ENCODE measurements at places on chromosomes 5 and 9. TPM values are rescaled to one million over a fixed set of nuclear protein-coding genes. Genes with fewer than 3 reads are reported as not detected.
A peak's percentile ranks its signal among the peaks of the same experiment; 100 is the strongest.

Gene NTRK2
- 1.5 TPM for total RNA-seq

Gene PCA3
- total RNA-seq, result not detected

Gene DOCK8
- 2.8 TPM for total RNA-seq

Gene PIP5K1B
- 1.1 TPM for total RNA-seq

Gene IFNA21
- not detected for total RNA-seq

Gene SLCO6A1
- total RNA-seq, result not detected

Gene PALM2AKAP2
- 16.4 TPM for total RNA-seq

Gene RHOBTB3
- 55.8 TPM for total RNA-seq

Gene TRIP13
- 0.81 TPM for total RNA-seq

- no peak overlapping the region for H3K27ac ChIP-seq
- H3K4me3 ChIP-seq, result no peak overlapping the region
- H3K4me1 ChIP-seq, result no peaks in the 10 kb centered on the region
- no peaks in the 10 kb centered on the region for H3K36me3 ChIP-seq
- no peak for DNase-seq
These were observed 634.5 kb downstream of the BRINP1 start for GRCh38 chr9:118734696-118735095.

- DNase-seq, result no peak
- no peak overlapping the region for H3K27ac ChIP-seq
- H3K4me3 ChIP-seq, result no peak overlapping the region
- H3K27me3 ChIP-seq, result no peaks in the 10 kb centered on the region
- no peaks in the 10 kb centered on the region for H3K4me1 ChIP-seq
These were observed 434.6 kb downstream of the TAF11L14 start for GRCh38 chr5:18068826-18069225.

DNA sequence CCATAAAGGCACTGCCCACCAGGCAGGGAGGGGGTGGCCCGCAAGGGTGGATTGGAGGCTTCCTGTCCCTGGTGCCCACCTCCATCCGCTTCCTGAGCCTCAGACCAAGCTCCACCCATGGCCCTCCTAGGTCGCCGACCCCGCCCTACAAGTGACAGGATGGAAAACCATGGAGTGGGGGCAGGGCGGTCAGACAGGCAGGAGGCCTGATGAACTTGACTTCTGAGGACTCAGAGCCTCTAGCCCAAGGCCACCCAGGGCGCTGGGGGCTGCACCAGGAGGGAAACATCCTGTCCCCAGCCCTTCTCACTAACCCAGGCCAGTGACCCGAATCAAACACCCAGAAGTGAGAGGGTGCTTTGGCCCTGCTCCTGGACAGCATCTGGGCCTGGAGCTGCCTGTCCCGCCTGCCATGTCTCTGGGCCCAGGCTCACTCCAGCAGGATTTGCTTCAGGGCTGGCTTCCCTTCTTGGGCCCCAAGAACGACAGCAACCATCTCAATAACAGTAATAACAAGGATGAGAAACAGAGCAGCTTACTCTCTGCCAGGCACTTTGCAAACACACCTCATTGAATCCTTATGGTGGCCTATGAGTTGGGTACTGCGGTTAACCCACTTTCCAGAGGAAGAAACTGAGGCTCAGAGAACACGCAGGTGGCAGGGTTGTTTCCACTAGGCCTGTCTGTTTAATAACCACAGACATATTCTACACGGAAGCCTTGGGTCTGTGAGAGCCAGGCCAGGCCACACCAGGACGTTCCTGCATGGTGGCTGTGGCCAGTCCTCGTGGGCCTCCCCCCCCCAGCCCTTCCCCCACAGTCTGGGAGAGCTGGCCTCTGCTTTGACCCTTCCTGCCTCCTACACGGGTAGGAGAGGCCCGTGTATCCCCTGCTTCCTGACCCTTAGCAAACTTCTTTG lies 4.4 kb upstream of the ST6GALNAC6 start:
- H3K36me3 ChIP-seq, result peaks cover 8% of the 10 kb centered on the region
- peak overlapping the region; percentile 37 for H3K27ac ChIP-seq
- peak; percentile 86 for DNase-seq
- no peaks in the 10 kb centered on the region for H3K27me3 ChIP-seq
- no peak overlapping the region for H3K4me3 ChIP-seq

GRCh38 chr9:4433379-4433778 lies 56.9 kb upstream of the SLC1A1 start:
- no peaks in the 10 kb centered on the region for H3K4me1 ChIP-seq
- no peak for DNase-seq
- no peak overlapping the region for H3K4me3 ChIP-seq
- no peak overlapping the region for H3K27ac ChIP-seq

DNA sequence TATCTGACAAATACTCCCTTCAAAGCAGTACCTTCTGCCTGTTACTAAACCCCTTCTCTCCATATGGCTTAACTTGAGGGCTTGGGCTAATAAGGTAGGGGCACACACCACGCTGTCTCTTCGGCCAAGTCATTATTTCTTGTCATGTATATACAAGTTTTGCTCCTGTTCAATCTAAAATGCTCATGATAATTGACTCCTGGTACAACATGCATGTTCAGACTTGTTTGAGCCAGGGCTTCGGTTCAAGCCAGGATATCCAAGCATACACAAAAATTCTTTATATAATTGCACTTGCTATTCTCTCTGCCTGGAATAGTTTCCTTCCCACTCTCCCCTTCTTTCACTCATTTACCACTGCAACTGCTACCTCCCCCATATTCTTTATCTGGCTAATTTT lies 756.0 kb upstream of the C9orf72 start:
- H3K36me3 ChIP-seq, result no peaks in the 10 kb centered on the region
- no peak overlapping the region for H3K4me3 ChIP-seq
- no peak overlapping the region for H3K27ac ChIP-seq
- H3K4me1 ChIP-seq, result no peaks in the 10 kb centered on the region

- no peaks in the 10 kb centered on the region for H3K36me3 ChIP-seq
- no peak for DNase-seq
- peaks cover 8% of the 10 kb centered on the region for H3K4me1 ChIP-seq
- no peaks in the 10 kb centered on the region for H3K27me3 ChIP-seq
- no peak overlapping the region for H3K27ac ChIP-seq
- no peak overlapping the region for H3K4me3 ChIP-seq
These were observed 55.3 kb upstream of the IL17B start for GRCh38 chr5:149434162-149435014.

DNA sequence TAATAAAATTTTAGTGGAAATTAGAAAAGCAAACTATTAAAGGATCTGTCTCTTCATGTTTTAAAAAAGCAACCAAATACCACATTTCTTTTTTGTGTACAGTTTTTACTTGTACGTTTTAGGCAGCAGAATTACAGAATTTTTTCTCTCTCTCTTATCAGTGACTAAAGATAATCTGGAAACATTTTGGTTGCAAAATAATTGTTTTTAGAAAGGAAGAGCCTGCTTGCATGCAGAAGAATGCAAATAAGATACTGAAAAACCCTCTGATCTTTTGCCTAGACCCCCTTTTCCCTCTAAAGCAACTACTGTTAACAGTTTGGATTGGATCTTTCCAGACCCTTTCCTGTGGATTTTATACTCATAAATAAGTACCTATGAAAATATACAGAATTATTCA lies 75.9 kb upstream of the SGCD start:
- no peaks in the 10 kb centered on the region for H3K36me3 ChIP-seq
- H3K4me3 ChIP-seq, result no peak overlapping the region
- no peaks in the 10 kb centered on the region for H3K4me1 ChIP-seq
- no peak overlapping the region for H3K27ac ChIP-seq

- H3K4me3 ChIP-seq, result no peak overlapping the region
- H3K4me1 ChIP-seq, result no peaks in the 10 kb centered on the region
- H3K27ac ChIP-seq, result no peak overlapping the region
- H3K27me3 ChIP-seq, result no peaks in the 10 kb centered on the region
- DNase-seq, result peak; percentile 5
These were observed 97.7 kb upstream of the IER5L start for GRCh38 chr9:129275626-129276247.

GRCh38 chr5:133164759-133165158 lies 112.9 kb downstream of the HSPA4 start:
- no peaks in the 10 kb centered on the region for H3K27me3 ChIP-seq
- no peak for DNase-seq
- H3K4me1 ChIP-seq, result no peaks in the 10 kb centered on the region
- H3K27ac ChIP-seq, result no peak overlapping the region
- no peak overlapping the region for H3K4me3 ChIP-seq

GRCh38 chr5:52685566-52685965 lies 102.2 kb upstream of the ITGA1 start:
- H3K27me3 ChIP-seq, result no peaks in the 10 kb centered on the region
- H3K4me3 ChIP-seq, result no peak overlapping the region
- no peaks in the 10 kb centered on the region for H3K4me1 ChIP-seq
- H3K36me3 ChIP-seq, result no peaks in the 10 kb centered on the region
- no peak overlapping the region for H3K27ac ChIP-seq

- H3K4me3 ChIP-seq, result no peak overlapping the region
- no peaks in the 10 kb centered on the region for H3K27me3 ChIP-seq
- DNase-seq, result no peak
- no peaks in the 10 kb centered on the region for H3K36me3 ChIP-seq
- H3K27ac ChIP-seq, result no peak overlapping the region
These were observed 837.2 kb downstream of the EFNA5 start for GRCh38 chr5:106833517-106833916.

GRCh38 chr9:124654431-124654830 lies 116.7 kb downstream of the NR6A1 start:
- no peaks in the 10 kb centered on the region for H3K27me3 ChIP-seq
- H3K4me3 ChIP-seq, result no peak overlapping the region
- DNase-seq, result no peak
- no peak overlapping the region for H3K27ac ChIP-seq
- H3K4me1 ChIP-seq, result peaks cover 45% of the 10 kb centered on the region

DNA sequence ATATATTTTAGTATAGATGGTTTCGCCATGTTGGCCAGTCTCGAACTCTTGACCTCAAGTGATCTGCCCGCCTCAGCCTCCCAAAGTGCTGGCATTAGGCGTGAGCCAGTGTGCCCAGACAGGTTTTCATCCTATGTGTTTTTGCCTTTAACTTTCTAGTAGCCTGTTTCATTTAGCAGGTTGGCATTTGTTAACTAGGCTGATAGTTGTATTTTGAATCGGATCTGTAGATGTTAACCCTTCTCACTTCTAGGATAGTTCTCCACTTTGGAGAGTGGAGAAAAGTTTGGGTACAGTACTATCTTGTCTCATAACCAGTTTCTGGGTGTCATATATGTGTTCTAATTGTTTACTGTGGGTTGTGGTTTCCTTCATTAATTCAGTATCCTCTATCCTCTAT lies 7.3 kb upstream of the FGF18 start:
- no peaks in the 10 kb centered on the region for H3K4me1 ChIP-seq
- H3K27ac ChIP-seq, result no peak overlapping the region
- H3K36me3 ChIP-seq, result peaks cover 15% of the 10 kb centered on the region

- H3K4me1 ChIP-seq, result no peaks in the 10 kb centered on the region
- no peak overlapping the region for H3K4me3 ChIP-seq
- no peak for DNase-seq
- no peaks in the 10 kb centered on the region for H3K27me3 ChIP-seq
- H3K36me3 ChIP-seq, result no peaks in the 10 kb centered on the region
- no peak overlapping the region for H3K27ac ChIP-seq
These were observed 8.4 kb upstream of the SPATA31E1 start for GRCh38 chr9:87874304-87874623.

- H3K4me1 ChIP-seq, result peaks cover 85% of the 10 kb centered on the region
- no peak for DNase-seq
- H3K27ac ChIP-seq, result peak overlapping the region; percentile 69
- H3K27me3 ChIP-seq, result no peaks in the 10 kb centered on the region
- no peak overlapping the region for H3K4me3 ChIP-seq
- no peaks in the 10 kb centered on the region for H3K36me3 ChIP-seq
These were observed 96.6 kb downstream of the DAB2IP start for GRCh38 chr9:121748074-121748473.

DNA sequence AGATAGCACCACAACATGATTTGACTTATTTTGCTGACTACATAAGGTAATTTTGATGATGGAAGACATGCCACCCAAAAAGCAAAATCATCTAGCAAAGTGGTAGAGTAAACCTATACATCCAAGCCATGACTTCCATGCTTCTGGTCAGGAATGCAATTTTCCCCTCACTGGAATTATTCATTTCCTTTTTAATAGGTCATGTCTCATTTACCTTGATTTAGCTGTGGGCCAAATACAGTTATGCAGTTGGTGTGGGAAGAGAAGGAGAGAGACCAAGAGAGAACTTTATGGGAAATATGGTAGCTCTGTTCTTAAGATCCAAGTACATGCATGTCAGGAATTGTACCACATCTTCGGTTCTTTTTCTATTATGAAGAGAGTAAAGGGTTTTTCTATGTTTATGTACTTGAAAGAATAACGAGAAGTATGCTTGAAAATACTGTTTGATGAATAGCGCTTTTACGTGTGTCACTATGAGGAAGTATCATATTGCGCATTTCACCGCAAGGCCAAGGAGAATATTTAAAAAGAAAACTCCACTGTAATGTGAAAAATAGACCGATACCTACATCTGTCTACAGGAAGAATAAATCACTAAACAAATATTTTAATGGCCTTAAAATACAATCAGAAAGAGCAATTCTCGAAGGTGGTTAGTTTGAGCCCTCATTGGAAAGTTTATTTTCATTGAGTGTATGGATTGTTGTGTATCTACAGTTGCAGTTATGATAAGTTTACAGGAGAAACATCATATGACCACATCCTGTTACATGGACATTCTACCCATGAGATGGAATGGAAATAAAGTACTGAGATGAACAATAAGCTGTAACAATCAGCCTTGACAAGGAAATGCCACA lies 134.0 kb downstream of the FOXD1 start:
- H3K36me3 ChIP-seq, result no peaks in the 10 kb centered on the region
- no peak overlapping the region for H3K27ac ChIP-seq
- H3K27me3 ChIP-seq, result peaks cover 6% of the 10 kb centered on the region
- peaks cover 5% of the 10 kb centered on the region for H3K4me1 ChIP-seq
- H3K4me3 ChIP-seq, result no peak overlapping the region
- no peak for DNase-seq

DNA sequence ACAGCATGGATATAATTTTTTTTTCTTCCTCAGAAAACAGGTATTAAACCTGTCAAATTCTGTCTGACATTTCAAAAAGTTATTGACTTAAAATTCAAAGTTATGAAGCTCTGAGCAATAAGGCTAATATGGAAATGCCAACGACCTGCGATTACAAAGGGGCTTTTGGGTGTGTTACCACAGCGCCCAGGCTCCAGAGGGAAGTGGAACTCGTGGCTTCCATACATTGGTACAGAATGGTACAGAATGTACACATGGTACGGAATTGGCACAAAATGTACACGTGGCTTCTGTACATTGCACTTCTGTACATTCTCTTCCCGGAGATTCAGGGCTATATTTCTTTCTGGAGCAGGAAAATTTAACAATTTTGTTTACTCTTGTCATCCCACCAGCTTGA lies 225.1 kb upstream of the TBCA start:
- H3K4me3 ChIP-seq, result no peak overlapping the region
- H3K27ac ChIP-seq, result no peak overlapping the region
- no peak for DNase-seq
- no peaks in the 10 kb centered on the region for H3K27me3 ChIP-seq
- peaks cover 8% of the 10 kb centered on the region for H3K4me1 ChIP-seq

DNA sequence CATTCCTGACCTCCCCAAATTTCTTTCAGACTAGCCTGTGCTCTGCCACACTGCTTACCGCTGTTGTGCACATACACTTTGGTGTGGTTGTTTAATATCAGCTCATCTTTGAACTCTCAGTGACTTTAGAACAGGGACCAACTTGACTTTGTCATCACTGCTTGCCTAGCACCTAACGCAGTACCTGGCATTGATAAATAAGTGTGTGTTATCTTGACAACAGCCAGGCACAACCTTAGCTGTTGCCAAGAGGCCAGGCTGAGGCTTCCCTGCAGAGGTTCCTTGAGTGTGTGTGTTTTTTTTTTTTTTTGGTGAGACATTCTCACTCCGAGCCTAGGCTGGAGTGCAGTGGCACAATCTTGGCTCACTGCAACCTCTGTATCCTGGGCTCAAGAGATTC lies 41.0 kb upstream of the SLC28A3 start:
- no peak overlapping the region for H3K27ac ChIP-seq
- no peaks in the 10 kb centered on the region for H3K4me1 ChIP-seq
- H3K4me3 ChIP-seq, result no peak overlapping the region
- H3K36me3 ChIP-seq, result no peaks in the 10 kb centered on the region

All from psoas muscle (tissue), 8 donors.